Lower lobe of right lung (tissue), 2 donors: ENCODE measurements at places on chromosomes 11 and 22.

GRCh38 chr11:73314117-73314961 is 6.3 kb downstream of the ARHGEF17 start:
- DNase-seq = peak; percentile 75

- no peak for DNase-seq
These were observed 339.9 kb downstream of the SOX6 start for GRCh38 chr11:16016468-16016829.

DNA sequence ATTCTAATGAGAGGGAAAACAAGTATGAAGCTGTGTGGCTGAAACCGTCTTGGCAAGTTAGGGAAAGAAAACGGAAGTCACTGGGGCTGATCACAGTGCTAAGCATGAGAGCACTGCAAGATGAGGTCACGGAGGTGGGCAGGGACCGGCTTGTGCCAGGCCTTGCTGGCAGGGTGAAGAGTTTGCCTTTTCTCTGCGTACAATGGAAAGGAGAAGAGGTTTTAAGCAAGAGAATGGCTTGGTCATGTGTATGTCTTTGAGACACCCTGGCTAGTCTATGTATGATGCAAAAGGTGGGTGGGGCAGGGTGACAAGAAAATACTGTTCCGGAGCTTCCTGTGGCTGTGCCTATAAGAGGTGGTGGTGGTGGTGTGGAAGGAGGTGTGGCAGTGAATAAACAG is 567.9 kb downstream of the NTM start:
- DNase-seq = peak; percentile 60

DNA sequence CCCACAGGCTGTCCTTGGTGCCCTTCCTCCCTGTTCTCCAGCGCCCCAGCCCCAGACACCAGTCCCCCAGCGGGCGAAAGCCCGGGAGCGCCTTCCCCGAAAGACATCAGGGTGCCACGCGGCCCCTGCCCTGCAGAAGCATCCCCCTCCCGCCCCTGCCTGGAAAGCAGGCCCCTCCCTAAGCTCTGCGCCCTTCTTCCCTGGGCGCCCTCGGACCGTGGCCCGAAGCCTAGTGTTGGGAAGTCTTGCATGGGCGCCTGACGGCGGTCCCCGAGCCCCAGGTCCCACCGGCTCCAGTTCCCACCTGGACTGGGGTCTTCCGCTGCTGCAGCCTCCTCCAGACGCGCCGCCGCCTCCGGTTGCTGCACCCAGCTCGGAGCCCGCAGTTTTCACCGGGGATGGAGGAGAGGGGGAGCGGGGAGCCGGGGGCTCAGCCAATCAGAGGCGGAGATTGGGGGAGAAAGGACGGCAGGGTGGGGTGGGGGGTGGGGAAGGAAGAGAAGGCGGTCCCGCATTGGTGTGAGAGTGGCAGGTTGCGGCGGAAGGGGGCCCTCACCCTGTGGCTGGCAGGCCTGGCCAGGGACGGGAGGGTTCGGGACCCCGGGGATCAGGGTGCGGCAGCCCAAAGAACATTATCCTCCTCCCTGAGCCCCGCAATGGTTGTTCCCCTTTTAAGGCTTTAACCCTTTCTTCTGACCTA is at the start of gene THY1:
TSS of gene THY1 (minus strand) at position 364 of the 700 bp plus-strand sequence. CDS start 2,267 bp downstream, outside the sequence.
- no peak for DNase-seq

- no peak for DNase-seq
These were observed 28.6 kb downstream of the ARHGAP8 start for GRCh38 chr22:44780876-44781449.

DNA sequence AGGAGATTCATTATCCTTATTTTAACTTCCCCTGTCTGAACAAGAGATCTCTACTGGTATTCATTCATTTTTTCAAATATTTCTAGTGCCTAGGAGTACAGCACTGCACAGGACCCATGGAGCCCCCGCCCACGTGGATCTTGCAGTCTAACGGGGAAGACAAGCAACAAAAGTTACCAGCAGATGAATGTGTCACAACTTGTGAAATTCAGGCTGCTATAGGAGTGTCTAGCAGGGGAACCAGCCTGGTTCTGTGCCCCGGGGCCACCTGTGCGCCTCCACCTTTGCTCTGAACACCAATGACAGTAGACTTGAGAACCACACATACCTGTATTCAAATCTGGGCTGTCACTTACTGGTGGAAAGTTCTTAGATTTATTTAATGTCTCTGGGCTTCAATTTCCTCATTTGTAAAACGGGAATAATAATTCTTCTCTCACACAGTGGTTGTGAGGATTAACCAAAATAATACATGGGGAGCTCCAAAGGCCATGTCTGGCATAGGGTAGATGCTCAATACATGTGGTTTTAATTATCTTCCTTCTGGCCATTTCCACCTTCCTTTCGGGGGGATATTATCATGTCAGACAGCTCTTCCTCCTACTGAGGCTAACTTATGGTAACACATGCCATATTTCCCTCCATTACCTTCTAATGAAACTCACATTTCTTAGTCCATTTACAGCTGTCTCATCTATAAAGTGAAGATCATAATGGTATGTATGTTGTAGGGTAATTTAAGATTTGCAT is 17.8 kb downstream of the POU2AF1 start:
- no peak for DNase-seq

- DNase-seq = no peak
These were observed 127.1 kb downstream of the SLC1A2 start for GRCh38 chr11:35292279-35292678.

DNA sequence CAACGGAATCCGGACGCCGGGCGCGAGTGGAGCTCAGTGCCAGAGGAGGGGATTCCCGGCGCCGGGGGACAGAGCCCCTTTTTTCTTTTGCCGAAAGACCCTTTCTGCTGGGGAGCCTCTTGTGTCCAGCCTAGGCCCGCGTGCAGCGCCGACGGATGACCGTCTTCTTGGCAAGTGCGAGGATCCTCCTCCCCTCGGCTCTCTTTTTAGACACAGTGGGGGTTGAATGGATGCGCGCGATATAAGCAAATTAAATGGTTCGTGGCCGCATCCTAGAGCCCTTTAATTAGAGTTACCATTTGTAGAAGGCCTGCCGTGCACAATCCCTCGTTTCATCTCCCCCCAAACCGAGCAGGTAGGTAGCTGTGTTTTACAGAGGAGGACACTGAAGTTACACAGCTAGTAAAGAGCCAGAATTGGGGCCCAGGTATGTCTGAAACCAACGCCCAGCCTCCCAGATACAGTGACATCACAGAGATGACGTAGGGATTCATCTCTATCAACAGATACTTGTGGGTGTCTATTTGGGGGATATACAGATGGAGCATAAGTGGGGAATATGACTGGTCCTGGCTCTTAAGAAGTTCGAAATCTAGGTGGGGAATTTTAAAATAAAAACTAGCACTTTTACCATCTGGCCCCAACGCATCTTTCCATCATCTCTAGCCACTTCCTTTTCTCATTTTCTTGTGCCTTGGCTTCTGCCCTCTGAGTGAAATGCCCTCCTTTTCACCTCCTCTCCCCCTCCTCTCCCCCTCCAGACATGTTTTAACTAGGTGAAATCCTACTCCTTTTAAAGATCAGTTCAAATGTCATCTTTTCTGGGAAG is 875 bp downstream of the TCP11L1 start:
- no peak for DNase-seq

DNA sequence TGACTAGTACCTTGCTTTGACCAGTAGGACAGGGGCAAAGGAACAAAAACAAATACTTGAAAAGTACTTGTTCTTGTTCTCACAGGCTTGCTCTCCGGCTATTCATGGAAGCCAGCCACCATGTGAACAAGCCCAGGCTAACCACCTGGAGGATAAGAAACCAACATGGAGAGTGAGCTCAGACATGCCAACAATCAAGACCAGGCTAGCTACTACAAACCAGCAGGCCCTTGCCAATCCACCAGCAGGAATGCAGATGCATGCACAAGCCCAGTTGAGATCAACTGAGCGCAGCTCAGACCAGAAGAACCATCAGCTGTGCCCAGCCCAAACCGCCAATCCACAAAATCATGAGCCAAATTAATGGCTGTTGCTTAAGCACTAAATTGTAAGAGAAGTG is 180.1 kb upstream of the ISX start:
- DNase-seq = no peak

DNA sequence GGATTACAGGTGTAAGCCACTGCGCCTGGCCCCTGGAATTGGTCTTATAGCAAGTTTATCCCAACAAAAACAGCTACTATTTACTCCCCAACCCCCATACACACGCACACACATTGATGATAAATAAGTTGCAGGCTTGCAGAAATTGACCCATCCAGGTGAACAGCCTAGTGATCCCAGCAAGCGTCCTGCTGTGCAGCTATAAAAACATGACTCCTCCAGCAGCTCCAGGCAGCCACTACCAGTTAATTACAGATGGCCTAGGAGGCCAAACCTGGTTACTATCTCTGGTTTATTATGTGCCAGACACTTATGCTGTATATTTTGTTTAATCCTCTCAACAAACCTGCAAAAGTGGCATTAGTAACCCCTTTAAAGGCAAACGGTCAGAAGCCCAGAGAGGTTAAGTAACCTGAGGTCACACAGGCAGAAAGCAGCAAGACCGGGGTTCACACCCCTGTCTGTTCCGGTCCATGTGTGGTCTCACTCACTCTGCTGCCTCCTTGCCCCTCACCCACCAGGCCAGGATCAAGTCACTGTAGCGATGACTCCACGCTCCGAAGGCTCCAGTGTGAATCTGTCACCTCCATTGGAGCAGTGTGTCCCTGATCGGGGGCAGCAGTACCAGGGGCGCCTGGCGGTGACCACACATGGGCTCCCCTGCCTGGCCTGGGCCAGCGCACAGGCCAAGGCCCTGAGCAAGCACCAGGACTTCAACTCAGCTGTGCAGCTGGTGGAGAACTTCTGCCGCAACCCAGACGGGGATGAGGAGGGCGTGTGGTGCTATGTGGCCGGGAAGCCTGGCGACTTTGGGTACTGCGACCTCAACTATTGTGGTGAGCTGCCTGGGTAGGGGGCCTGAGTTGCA is 6.6 kb downstream of the F2 start:
- DNase-seq = no peak

GRCh38 chr22:22787786-22788459 is 99.7 kb upstream of the IGLL5 start:
- peak; percentile 66 for DNase-seq

DNA sequence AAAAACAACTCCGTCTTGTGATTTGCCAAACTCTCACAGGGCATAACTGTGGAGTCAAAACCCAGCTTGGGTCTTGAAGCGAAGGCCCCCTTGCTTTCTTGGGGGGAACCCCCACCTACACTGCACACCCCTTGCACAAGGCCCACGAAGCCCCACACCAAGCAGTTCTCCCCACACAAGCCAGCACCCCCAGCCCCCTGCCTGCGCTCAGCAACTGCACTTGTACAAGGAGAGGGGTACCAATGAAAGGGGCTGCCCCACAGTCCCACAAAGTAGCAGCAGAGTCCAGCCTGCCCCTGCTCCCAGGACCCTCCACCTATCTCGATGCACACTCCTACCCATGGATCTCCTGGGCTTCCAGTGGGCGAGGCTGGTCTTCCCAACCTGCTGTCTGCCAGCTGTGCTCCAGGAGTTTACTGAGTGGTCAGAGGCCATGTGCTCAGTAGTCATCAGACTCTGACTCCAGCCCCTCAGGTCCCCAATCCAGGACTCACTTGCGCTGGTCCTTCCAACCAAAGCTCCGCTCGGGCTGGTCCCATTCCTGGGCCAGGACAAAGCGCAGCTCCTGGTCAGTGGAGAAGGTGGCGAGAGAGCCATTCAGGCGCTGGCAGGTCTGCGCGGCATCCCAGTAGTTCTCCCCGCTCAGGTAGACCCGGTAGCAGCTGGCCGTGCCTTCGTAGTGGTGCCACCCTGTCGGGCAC is 57.7 kb downstream of the DGCR2 start:
- DNase-seq = peak; percentile 23

DNA sequence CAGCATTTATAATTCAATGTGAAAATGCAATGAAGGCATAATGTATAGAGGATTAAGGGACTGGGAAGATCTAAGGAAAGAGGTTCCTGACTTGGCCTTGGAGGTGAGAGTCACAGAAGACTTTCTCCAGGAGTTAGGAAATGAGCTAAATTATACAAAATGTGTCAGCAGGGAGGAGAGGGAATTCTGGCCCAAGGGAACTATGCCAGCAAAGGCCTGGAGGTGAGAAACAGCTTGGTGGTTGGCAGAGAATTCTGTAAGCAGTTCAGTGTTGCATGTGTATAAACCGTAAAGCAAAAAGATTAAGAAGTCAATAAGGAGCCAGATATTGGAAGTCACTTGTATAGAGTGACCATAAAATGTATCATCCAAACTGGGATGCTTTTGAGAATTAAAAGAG is 142.2 kb upstream of the SESN3 start:
- no peak for DNase-seq

DNA sequence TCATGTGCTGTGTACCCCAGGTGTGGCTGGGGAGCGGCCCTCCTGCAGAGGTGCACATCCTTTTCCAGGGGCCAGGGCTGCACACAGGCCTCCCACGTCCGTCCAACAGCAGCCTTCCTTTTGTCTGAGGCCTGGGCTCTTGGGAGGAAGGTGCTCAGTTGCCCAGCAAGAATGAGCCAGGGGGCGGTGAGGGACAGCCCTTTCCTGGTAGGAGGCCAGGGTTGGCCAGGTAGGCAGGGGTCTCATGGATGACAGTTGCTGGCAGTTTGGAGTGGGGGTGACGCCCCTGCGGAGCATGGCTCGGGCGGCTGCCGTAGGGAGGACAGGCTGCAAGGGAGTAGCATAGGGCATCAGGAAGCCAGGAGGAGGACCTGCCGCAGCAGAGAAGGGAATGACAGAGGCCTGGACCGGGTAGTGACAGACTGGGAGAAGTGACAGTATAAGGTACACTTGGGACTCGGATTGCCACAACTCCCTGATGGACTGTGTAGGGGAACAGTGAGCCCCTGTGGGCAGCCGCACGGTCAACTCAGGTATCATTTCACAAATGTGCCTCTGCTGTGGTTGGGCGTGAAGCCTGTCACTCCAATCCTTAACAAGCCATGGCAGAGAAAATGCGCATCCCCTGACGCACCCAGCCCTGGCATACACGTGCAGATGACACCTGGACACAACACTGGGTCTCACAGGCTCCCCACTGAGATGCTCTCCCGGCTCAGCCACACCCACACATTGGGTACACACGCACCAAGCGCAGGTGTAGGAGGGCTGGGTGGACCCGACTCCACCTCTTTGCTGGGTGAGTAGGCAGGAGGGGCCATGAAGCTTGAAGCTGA is 79.7 kb downstream of the DGCR2 start:
- peak; percentile 35 for DNase-seq

GRCh38 chr11:708511-708910 is 2.5 kb downstream of the EPS8L2 start:
- no peak for DNase-seq

DNA sequence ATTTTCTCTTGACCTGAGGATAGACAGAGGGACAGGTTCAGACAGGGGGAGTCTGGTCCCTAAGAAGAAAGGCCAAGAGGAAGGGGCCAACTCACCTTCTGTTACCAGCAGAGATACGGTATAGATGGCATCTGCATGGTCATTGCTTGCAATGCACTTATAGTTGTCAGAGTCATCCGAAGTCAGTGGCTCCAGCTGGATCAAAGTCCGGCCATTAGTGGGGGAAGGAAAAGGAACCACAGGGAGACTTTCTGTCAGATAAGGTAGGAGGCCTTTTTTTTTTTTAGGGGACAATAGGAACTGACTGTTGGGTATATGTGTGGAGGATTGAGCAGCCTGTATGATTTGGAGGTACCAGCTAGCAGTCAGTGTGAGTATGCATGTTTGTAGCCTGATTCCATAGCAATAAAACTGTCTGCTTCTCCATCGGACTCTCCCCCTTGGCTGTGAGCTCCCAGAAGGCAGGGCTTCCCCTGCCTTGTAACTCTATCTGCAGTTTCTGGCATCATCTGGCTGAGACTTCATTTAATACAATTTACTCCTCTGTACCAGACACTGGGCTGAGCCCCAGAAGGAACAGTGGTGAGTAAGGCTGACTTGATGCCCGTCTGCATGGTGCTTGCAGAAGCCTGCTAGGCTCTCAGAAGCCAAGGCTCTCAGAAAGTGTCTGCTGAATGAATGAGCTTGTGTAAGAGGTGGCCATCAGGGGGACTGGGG is 5.7 kb downstream of the IGSF22 start:
- no peak for DNase-seq
